ENCODE measurements at places on chromosomes 2 and 18.

GRCh38 chr2:96412307-96413258, 77.0 kb downstream of the NCAPH start:
- no peak for DNase-seq

DNA sequence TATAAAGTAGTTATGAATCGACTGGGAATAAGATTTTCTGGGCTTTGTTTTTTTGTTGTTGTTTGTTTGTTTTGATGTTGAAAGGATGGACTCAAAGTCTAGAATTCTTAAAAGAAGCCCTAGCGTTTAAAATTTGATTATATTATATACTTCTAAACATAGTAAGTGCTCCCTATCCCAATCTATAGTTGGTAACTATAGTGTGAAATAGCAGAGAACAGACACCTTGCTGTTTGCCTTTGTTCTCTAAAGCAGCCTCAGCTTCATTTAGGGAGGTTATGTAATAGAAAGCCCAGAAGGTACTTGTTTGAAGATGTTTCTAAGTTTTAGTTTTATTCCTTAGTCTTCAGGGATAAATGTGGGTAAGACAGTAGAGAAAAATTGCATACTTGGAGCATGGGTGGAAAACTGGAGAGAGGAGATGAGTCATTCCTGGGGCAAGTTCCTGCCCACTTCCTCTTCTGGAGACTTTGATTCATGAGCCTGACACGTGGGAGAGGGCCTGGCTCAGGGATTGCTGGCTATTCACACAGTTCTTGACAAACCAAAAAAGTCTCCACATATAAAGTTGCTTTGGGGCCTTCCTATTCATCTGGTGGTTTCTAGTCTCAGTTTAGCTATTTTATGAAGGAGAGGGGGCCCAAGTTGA, 131.9 kb downstream of the MYO1B start:
- DNase-seq = peak; percentile 8

- no peak for DNase-seq
Measured at GRCh38 chr2:227942021-227942420, 70.6 kb downstream of the DAW1 start.

- no peak for DNase-seq
Measured at GRCh38 chr2:1772471-1773267, 28.4 kb upstream of the PXDN start.

- DNase-seq = no peak
Measured at GRCh38 chr2:8239531-8240088, 442.2 kb upstream of the ID2 start.

- no peak for DNase-seq
Measured at GRCh38 chr2:172196768-172197431, 94.2 kb upstream of the DLX2 start.

- DNase-seq = peak; percentile 88
Measured at GRCh38 chr2:55168221-55169154, 63.6 kb downstream of the CLHC1 start.

- no peak for DNase-seq
Measured at GRCh38 chr18:2981212-2981728, 31.7 kb downstream of the LPIN2 start.

DNA sequence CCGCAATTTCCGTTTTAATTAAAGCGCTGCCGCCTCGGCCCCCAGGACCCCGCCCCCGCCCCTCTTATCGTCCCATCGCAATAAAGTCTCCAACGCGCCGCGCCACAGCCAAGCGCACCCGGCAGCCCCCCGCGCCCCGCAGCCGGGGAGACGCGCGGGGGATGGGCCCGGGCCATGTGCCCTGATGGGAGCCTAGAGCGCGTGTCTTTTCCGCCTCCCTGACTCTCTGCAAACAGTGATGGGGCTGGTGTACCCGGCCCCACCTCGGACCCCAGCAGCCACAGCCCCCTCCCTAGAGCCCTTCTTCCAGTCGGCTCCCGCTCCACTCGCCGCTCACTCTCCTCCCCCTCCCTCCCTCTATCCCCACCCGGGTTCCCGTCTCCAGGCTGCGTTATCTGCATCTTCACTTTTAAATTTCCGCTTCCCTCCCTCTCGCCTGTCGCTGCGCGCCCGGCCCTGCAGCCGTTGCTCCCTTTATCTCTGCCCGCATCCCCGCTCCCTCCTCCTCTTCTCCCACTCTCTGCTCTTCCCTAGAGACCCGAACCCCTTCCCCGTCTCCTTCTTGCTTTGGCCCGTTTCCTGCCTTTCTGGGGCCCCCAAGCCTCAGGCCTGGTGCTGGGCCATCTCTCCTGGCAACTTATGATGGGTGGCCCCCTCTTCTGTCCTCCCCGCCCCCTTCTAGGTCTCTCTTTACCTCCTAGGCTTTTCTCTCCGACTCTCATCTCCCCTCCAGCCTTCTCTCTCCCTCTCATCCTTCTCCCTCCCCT, 524 bp upstream of the FEV start:
- DNase-seq = no peak

- DNase-seq = no peak
Measured at GRCh38 chr2:105961599-105962146, 217.0 kb downstream of the NCK2 start.

DNA sequence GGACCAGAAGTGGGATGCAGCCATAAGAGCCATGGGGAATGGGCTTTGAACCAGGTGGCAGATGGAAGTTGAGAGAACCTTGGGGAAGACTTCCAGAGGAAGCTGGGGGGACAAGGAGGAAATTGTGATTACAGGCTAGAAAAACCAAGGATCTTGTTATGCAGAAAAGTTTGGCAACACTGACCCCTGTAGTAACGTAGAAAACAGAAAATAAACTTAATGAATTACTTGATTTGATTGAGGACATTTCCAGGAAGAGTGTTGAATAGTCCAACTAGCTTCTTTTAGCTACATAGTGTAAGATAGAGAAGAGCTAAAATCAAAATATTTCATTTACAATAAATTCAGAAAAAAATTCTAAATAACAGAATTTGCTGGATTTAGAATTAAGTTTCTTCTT, 91.9 kb upstream of the GPC1 start:
- no peak for DNase-seq

- no peak for DNase-seq
Measured at GRCh38 chr2:43941966-43942365, 53.8 kb downstream of the LRPPRC start.

DNA sequence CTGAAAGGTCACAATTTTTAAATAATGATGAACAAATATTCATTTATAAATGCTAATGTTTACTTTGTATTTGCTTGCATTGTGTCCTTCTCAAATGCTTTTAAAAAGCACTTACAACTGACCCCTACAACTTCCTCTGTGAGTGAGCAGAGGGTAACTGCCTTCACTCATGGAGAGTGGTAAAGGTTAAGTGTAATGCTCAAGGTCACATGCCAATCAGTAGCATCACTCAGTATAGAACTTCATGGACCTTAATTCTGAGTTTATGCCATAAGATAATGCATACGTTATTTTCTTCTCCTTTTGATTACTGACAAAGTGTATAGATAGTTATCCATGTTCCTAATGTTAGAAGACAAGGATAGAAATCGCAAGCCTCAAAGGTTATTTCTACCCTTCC, 91.8 kb upstream of the SERTAD2 start:
- no peak for DNase-seq

GRCh38 chr2:141055531-141055930, 1075.3 kb downstream of the LRP1B start:
- no peak for DNase-seq

DNA sequence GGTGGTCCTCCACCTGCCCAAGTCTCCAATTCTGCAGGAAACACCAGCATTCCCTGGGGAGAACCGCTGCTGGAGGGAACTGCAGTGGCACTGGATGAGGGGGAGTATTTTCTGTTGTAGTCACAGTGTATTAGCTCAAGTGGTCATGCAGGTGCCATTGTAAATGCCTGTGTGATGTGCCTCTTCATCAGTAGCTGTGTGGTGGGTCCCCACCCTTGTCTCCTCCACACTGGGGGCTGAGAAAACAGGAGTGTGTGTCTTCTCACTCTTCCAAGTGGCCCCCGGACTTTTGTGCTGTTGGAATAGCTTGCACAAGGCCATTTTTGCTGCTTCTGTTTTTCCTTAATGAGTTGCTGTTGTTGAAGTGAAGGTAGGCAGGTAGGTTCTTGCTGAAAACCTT, 8.7 kb downstream of the NCK2 start:
- no peak for DNase-seq
